ENCODE measurements at places on chromosomes 13 and 19. TPM values are rescaled to one million over a fixed set of nuclear protein-coding genes. Genes with fewer than 3 reads are reported as not detected.

Gene ZNF99
- 1.6 TPM for polyA plus RNA-seq

Gene RABAC1
- polyA plus RNA-seq = 48.1 TPM

Gene LHB
- not detected for polyA plus RNA-seq

Gene LRRC63
- polyA plus RNA-seq = not detected

Gene LRRC8E
- 2.9 TPM for polyA plus RNA-seq

Gene PSG3
- polyA plus RNA-seq = 0.19 TPM

Gene GRK1
- 0.06 TPM for polyA plus RNA-seq

Gene DHDH
- polyA plus RNA-seq = 6.9 TPM

Gene TMEM59L
- 3.8 TPM for polyA plus RNA-seq

GRCh38 chr19:4830332-4830731 is 1.2 kb downstream of the TICAM1 start:
- no peak for DNase-seq

DNA sequence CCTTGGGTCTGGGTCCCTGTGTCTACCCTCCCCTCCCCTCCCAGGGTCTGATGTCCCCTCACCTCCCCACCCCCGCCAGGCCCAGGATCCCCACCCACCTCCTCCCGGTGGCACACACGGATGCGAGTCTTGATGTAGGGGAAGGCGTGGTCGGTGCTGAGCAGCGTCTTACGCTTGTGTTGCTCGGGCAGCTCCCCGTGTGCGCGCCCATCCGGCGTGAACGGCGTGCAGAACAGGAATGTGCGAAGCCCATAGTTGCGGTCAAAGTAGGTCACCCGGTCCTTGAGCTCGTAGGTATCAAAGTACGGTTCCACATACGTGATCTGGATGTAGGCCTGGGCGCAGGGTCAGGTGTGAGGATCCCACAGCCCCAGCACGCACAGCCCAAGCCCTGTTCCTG is 4.4 kb upstream of the KANK2 start:
- DNase-seq = no peak

DNA sequence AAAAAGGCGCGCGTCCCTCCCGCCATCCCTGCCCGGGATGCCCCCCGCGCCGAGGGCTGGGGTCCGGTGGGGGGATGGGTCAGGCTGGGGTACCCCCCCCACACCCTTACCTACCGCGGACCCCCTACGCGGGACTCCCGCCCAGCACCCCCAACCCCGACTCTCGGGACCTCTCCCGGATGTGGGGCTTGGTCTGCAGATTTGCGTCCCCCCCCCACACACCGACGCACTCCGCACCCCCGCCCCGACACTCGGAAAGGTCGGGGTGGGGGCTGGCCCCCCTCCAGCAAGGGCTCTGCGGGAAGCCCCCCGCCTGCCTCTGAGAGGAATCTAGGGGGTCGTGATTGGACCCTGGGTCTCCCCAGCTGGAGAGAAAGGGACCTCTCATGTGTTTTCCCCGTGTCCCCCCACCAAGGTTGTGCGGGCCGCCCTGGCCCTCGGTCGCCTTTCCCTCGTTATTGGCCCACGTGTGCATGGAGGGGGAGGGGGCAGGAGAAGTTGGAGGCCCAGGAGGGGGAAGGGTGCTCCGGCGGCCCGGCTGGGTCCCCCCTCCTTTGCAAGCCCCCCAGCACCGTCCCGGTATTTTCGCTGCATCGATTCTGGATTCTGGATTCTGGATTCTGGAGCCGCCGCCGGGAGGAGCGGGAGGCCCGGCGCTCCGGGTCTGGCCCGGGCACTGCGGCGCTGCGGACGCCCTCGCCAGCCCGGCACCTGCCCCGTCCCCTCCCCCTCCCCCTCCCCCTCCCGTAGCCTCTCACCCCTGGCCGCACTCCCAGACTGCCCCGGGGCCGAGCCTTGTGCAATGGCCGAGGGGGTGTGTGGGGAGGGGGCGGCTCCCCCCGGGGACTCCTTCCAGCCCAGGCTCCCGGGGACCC is 607 bp downstream of the NFIC start:
- no peak for DNase-seq

GRCh38 chr19:32178956-32179355 is 166.5 kb upstream of the ZNF507 start:
- no peak for DNase-seq

DNA sequence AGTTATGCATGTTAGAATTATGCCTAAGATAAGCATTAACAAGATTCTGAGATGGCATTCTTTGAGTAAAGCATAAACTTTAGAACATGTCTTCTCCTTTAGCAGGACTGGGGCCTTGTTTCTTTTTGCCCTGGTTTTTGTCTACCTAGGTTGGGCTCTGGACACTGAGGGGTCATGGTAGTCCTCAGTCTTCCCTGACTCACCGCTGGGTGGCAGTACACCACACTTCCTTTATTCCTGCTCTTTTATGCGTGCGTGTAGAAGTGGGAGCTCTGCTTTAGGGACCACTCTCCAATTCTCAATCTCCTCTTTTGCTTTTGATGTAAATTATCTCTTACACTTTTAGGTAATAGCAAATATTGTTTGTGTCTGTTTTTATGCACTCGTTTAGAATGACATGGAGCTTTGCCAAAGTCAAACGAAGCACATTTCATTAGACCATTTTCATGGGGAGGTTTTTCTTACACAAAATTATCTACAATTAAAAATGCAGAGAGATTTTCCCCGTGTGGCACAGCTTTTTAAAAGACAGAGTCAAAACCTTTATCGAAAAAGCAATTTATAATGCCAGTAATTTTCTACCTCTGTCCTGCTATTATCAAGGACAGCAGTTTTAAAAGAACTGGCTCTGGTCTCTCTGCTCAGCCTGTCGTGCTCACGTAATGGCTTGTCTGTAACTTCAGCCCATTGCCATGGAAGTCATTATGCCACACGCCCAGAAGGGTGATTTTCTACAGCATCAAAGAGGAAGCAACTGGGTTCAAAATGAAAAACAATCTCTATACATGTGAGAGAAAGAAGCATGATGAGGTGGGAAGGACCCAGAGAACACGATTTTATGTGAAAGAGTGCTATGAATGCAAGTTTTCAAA is 413.9 kb downstream of the COG6 start:
- no peak for DNase-seq

GRCh38 chr13:99307648-99308339 is 595 bp upstream of the GPR183 start:
- DNase-seq = no peak

DNA sequence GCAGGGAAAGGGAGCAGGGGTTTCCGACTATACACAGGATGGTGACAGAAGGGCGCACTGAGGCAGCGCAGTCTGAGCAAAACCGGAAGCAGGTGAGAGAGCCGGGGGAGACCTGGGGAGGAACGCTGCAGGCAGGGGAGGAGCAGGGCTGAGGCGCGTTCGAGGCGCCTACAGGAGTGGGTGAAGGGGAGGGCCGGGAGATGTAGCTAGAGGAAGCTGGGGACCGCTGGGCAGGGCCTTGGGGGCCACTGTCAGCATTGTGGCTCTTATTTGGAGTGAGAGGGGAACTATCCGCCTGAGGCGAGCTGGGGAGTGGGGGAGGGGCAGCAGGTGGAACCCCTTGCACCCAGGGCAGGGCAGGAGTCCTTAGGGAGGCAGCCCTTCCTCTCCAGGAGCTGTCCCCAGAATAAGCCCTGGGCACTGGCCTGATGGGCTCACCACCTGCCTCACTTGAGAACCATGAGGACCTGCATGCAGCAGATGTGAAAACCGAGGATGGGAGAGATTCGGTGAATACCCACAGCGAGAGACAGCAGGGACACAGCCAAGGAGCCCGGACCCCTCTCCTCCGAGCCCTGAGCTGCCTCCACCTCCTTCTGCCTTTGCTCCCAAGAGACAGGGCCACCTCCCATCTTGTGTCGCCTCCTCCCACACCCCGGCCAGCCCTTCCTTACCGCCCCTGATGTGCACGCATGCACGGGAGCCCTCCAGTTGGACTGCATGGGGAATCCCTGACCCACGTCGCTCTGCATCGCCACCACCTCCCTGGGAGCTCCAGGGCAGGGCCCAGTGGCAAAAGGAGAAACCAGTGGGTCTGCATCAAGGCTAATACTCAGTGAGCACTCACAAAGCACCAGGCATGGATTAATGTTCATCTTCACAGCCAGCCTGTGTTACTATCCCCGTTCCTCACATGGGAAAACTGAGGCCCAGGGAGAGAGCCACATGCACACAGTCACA is 10.3 kb downstream of the AKT2 start:
- no peak for DNase-seq

DNA sequence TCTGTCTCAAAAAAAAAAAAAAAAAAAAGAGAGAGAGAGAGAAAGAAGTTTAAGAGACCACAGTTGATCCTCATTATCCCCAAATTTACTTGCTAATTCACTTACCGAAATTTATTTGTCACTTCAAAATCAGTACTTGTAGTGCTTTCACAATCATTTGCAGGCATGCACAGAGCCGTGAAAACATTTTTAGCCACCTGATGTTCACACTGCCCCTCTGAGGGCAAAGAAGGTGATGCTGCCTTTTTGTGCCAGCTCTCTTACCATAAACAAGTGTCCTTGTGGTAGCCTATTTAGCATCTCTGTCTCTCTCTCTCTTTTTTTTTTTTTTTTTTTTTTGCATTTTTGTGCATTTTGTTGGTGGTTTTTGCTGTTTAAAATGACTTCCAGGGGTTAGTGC is 24.1 kb upstream of the CASP14 start:
- DNase-seq = no peak

DNA sequence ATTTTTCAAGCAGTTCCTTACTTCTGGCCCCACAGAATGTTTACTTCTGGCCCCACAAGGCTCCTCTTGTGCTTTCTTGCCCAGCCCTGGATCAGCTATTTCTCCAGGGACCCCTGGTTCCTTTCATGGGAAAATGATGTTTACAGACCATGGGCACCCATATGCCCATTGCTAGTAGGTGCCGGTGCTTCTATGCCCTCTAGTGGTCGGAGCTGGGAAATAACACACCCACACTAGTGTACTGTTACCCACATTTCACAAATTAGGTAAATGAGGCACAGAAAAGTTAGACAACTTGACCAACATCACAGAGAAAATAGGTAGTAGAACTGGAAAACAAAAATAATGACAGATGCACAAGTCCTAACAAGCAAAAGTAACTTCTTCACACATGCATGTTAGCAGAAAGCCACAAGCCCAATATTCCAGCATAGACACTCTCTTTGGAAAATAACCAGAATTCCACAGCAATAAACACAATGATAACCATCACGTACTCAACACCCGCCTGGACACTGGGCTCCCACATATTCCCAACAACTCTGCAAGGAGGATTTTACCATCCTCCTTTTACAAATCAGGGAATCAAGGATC is 1.3 kb upstream of the CEACAM6 start:
- DNase-seq = no peak

DNA sequence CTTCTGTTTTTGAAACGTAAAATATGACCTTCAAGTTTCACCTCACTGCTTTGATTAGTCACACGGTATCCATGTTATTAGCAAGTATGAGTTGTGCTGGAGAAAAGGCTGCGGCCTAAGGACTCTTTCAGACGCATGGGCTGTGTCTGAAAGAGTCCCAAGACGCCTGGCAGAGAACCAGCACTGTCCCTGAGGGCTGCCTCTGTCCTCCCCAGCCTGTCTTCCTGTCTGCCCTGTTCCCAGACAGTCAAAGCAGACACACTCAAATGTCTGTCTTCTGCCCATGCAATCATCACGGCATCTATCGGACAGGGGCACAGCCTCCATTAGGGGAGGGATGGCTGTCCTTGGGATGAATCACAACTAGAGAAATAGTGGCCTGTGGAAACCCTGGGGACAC is 65.5 kb downstream of the DPY19L3 start:
- no peak for DNase-seq

DNA sequence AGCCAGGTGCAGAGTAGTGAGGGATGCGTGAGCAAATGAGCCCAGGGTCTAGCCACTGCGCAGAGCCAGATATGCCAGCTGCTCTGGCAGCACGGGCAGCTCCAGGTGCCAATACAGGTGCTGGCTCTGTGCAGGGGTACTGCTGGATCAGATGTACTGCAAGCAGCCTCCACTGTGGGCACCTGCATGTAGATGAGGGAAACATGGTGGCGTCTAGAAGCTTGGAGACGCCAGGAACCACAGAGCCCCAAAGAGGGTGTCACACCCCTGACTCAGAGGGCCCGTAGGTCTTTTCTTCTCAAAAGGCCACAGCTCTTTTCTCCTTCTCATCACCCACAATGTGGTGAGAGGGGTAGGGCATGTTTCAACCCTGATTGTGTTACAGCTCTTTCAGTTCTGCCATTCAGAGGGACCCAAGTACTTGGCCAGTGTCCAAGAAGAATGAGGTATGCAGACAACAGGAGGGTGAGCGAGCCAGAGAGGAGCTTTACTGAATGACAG is 244.4 kb upstream of the SLITRK1 start:
- no peak for DNase-seq

DNA sequence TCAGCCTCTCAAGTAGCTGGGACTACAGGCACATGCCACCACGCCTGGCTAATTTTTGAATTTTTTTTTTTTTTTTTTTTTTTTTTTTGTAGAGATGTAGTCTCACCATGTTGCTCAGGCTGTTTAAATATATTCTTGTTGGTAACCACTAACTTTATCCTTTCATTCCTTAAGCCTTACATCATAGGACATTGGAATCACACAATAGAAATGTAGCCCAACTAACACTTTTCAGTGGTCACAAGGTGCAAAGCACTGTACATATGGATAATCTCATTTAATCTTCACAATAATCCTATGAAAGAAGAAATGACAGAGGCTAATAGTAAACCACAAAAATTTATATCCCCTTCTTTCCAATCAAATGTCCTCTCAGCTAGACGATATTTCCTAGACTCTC is 417.8 kb upstream of the DACH1 start:
- no peak for DNase-seq

GRCh38 chr13:71291842-71292146 is 575.2 kb downstream of the DACH1 start:
- DNase-seq = no peak

- DNase-seq = no peak
These were observed 205.5 kb downstream of the USP12 start for GRCh38 chr13:26965952-26966700.

- no peak for DNase-seq
These were observed 71.1 kb upstream of the KLF12 start for GRCh38 chr13:74205313-74205690.

DNA sequence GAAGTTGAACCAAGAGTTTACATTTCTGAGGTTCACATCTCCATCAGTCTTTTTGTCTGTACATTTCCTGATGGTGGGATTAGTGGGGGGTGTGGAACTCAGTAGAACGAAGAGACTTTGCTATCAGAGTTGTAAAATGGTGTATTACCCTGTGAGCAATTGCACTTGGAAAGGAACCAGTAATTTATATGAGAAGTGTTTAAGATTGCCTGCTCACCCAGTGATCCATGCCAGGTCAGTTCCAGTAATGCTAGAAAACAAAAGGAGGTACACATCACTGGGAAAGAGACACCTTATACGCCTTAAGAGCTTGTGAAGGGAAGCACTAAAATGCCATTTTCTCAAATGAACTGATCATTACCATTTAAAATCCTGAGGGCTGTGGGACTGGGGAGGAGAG is 7.5 kb upstream of the DACH1 start:
- no peak for DNase-seq

GRCh38 chr13:40475617-40476016 is 190.8 kb downstream of the FOXO1 start:
- no peak for DNase-seq
